ENCODE measurements at places on chromosomes 1 and 21.
A peak's percentile ranks its signal among the peaks of the same experiment; 100 is the strongest.

- no peak for DNase-seq
These were observed 8.1 kb downstream of the DNASE2B start for GRCh38 chr1:84406346-84406861.

- DNase-seq = no peak
These were observed 1017.9 kb downstream of the ADGRL2 start for GRCh38 chr1:82818586-82818985.

DNA sequence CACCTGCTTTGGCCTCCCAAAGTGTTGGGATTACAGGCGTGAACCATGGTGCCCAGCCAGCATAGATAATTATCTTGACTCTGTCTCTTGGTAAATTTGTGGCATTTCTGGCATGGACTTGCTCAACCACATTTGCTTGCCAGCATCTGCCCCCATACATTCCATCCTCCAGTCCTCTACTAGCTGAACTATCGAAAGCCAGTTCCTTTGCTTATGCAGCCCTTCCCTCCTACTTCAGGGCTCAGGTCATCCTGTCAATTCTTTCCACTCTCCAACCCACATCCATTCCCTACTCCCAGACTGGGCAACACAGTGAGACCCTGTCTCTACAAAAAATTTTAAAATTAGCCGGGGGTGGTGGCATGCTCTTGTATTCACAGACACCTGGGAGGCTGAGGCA lies 13.0 kb upstream of the UQCRHL start:
- no peak for DNase-seq

- no peak for DNase-seq
These were observed 322.7 kb downstream of the PTBP2 start for GRCh38 chr1:97044159-97044760.

- no peak for DNase-seq
These were observed 31.4 kb upstream of the SOAT1 start for GRCh38 chr1:179262183-179262582.

GRCh38 chr1:2400950-2401649 lies 9.5 kb downstream of the RER1 start:
- DNase-seq = no peak

- no peak for DNase-seq
These were observed 68.0 kb upstream of the ACTL8 start for GRCh38 chr1:17687145-17687544.

GRCh38 chr1:941588-942383 lies 17.3 kb downstream of the NOC2L start:
- no peak for DNase-seq

DNA sequence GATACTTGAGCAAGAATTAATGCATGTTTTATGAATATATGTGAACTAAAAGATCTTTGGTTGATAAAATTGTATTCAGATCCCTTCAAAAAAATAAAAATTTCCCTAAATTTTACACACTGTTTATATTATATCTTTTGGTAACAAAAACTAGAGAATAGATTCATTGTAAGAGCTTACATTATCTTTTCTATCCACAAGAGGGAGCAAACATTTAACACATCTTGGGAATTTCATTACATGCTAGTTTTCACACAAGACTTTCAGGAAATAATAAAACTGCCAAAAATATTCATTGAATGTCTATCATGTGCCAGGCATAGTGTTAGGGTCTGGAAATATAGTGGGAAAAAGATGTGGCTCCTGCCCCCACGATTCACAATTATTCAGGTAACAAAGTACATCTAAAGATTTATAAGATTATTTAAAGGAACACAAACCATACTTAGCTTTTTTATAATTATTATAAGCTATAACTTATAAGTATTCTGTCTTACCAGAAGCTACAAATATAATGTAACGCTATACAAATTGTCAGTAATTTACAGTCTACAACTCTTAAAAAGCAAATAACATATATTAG lies 30.6 kb downstream of the FAF1 start:
- no peak for DNase-seq

GRCh38 chr1:161187311-161187710 lies 10.0 kb upstream of the B4GALT3 start:
- no peak for DNase-seq

DNA sequence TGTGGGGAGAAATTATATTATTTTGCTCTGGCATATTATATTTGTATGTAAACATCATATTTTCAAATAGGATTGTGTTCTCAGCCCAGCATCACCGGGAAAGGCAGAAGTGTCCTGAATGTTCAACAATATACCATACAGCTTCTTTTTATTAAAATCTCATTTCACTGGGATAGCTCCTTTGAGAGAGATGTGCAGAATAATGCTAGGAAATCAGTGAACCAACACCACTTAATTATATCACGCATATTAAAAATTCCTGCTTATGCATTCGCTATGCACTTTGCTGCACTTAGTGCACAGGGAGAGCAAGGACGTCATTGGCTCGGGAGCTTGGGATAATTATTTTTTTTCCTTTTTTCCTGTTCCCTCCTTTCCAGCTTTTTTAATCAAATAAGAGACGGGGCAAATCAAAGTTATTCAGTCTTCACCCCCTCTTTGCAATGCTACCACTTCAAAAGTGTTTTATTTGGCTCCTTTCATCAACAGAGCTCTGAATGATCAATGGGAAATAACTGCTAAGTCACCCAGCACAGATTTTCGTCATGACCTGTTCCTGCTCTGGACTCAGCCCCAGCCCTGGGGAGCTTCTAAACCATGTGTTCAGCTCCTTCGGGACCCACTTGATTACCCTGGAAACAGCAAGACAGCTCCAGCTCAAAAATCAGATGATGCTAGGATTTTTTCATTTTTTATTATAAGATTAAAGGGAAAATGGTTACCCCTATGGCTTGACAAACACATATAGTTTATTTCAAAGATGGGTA lies 165.5 kb upstream of the DUSP10 start:
- no peak for DNase-seq

GRCh38 chr1:108645564-108646184 lies 15.2 kb downstream of the HENMT1 start:
- no peak for DNase-seq

GRCh38 chr1:201703621-201704438 lies 125.1 kb upstream of the IPO9 start:
- DNase-seq = peak; percentile 84

DNA sequence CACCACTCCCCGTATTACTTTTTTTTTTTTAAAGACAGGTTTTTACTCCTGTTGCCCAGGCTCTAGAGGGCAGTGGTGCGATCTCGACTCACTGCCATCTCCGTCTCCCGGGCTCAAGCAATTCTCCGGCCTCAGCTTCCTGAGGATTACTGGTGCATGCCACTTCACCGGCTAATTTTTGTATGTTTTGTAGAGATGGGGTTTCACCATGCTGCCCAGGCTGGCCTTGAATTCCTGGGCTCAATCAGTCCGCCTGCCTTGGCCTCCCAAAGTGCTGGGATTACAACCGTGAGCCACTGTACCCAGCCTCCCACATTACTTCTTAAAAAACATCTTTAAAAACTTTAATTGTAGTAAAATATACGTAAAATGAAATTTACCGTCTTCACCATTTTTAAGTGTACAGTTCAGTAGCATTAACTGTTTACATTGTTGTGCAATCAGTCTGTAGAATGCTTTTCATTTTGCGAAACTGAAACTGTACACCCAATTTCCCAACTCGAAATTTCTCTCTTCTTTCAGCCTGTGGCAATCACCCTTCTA lies 77.0 kb downstream of the ZMYM4 start:
- no peak for DNase-seq

DNA sequence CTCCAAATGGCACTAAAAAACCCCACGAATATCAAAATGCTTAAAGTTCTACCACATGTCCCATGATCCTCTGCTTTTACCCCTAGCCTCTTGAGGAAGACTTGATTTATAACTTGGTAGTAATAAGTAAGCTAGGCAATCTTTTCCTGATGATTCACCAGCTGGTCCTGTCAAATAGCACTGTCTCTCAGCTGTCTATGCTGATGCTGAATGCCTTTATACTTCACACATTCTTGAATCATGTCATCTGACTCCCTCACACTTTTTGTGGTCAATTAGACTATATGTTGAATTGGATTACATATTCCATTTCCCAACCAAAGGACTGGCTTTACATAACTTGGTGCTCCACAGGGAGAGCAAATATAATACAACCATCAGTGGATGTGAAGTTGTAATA lies 16.6 kb downstream of the C21orf91 start:
- no peak for DNase-seq

- DNase-seq = no peak
These were observed 65.2 kb upstream of the PRKACB start for GRCh38 chr1:84078842-84079202.

- DNase-seq = no peak
These were observed 130.4 kb downstream of the AJAP1 start for GRCh38 chr1:4784761-4785160.
